ENCODE measurements at places on chromosomes 12 and 14.
A peak's percentile ranks its signal among the peaks of the same experiment; 100 is the strongest.

DNA sequence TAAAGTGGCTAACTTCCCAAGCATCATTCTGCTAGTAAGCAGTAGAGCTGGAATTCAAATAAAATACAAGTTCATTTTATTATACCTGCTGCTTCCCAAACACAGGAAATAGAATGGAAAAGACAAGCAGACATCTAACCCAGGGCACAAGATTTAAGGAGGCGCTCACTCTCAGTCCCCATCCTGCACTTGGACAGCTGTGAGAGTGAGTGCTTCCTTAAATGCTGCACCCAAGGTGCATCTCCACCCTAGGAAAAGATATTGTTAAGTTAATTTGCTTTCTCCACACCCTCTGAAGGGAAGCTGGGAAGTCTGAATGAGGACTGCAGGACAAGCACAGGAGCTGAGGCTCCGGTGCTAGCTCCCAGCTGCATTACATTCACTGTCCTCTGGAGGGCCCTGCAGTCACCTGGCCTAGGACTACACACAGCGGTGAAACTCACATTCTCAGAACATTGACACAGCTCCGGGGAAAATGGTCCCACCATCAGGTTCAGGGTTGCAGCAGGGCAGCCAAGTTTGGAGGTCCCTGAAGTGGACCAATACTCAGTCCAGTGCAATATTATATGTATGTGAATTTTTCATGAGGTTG lies 14.2 kb downstream of the HEBP1 start:
- DNase-seq: peak; percentile 13

- DNase-seq: no peak
These were observed 115.0 kb upstream of the MDM1 start for GRCh38 chr12:68446901-68447796.

DNA sequence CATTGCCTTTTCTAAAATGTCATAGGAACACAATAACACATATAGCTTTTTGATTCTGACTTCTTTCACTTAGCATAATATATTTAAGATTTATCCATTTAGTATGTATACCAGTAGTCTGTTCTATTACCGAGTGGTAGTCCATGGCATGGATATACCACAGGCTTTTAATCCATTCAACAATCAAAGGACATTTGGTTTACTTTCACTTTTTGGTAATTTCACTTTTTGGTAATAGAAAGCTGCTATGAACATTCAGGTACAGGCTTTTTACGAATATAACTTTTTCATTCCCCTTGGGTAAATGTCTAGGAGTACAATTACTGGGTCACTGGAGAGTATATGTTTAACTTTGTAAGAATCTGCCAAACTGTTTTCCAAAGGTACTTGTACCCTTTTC lies 100.7 kb upstream of the PRICKLE1 start:
- no peak for DNase-seq

- no peak for DNase-seq
These were observed 58.3 kb upstream of the RFLNA start for GRCh38 chr12:124236625-124237031.

DNA sequence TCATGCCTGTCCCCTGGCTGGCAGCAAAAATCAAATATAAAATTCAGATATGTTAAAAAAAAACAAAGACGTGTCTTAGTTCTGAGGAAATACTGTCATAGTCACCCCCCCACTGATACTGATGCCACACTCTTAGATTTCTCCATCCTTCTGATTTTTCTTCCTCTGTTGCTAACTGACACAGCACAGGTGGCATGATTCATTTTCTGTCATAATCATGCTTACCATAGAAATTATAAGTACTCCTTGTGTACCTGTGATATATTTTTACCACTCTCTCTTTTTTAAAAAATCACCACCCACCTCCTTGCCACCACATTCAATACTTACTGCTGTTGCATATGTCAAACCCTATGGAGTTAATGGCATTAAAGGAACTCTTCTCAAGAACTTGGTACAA lies 209.2 kb downstream of the PPM1H start:
- no peak for DNase-seq

DNA sequence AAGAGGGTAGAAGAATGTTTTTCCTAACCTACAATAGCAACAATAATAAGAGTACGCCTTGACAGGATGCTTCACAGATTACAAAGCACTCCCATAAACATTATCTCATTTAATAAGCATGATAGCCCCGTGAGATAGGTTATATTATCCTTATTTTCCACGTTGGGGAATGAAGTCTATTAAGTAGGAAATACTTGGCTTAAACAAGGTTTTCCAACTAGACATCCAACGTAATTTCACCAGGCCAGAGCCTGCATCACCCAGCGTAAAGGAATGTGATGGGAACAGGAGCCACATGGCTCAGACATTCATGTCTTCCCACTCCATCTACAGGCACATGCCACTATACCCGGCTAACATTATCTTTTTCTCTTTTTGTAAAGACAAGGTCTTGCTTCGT lies 223.4 kb upstream of the AMIGO2 start:
- no peak for DNase-seq

- DNase-seq: no peak
These were observed 465.5 kb downstream of the PDZRN4 start for GRCh38 chr12:41653386-41654326.

- no peak for DNase-seq
These were observed 104.5 kb upstream of the MED13L start for GRCh38 chr12:116381744-116382685.

DNA sequence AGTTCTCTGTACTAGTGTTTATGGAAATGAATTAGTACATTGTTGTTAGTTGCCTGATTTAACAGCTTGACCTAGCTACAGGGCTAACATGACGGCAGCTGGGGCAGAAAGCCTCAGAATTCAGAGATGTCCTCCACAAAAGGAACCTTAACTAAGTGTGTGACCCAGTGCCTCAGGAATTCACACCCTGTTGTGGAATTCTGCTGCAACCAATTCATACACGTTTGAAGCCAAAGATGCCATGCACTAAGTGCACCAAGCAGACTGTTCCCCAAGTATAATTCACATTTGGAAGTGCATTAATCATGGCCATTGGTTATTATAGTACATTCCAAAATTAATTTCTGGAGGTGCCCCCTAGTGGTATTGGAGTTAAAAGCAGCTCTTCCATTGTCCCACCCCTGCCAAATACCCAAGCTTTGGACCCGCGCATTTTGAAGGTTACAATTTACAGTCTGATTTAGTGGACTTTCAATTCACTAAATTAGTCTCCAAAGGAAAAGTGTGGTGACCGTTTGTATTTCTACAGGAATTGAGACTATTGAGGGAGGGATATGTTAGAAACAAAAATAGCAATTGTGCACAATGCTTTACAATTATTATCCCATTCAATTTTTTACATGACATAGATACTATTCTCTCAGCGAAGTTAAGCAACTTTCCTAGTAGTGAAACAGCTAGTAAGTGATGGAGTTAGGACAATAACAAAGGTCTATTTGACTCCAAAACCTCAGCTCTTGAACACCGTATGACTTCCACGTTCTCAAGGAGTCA lies 85.9 kb downstream of the PAX9 start:
- no peak for DNase-seq

GRCh38 chr14:90103808-90104207 lies 42.0 kb downstream of the KCNK13 start:
- DNase-seq: no peak

DNA sequence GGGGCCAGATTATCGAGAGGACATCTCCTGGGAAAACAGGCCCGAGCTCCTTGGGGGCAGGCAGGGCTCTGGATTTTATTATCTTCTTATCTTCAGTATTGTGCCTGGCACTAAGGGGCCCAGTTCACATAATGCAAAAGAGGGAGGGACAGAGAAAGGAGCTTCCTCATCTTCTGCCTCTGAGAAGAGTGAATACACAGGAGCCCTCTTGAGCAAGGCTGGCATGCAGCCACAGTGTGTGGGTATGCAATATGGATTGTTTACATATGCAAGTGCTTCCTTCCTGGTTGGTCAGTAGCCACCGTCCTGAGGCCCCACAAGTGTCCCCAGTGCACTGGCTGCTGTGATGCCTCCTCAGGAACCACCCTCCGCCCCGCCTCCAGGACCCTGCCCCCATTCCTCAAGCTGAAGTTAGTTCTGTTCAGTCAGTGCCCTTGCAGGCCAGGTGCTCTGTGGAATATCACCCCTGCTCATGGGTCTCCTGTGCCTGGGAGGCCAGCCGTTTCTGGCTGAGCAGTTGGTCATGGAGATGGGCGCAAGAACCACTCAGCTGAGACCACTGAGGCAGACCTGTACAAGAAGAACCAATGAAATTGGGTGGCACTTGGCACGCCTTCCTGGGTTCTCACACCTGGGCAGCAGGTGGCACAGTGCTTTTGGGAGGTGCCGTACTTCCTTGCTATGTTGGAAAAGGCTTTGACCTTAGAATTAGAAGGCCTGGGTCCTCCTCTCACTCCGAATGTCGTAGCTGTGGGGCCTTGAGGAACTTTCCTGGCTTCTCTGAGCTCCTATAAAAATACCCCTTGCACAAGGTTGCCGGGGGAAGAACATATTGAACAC lies 35.1 kb upstream of the ACTN1 start:
- peak; percentile 13 for DNase-seq

DNA sequence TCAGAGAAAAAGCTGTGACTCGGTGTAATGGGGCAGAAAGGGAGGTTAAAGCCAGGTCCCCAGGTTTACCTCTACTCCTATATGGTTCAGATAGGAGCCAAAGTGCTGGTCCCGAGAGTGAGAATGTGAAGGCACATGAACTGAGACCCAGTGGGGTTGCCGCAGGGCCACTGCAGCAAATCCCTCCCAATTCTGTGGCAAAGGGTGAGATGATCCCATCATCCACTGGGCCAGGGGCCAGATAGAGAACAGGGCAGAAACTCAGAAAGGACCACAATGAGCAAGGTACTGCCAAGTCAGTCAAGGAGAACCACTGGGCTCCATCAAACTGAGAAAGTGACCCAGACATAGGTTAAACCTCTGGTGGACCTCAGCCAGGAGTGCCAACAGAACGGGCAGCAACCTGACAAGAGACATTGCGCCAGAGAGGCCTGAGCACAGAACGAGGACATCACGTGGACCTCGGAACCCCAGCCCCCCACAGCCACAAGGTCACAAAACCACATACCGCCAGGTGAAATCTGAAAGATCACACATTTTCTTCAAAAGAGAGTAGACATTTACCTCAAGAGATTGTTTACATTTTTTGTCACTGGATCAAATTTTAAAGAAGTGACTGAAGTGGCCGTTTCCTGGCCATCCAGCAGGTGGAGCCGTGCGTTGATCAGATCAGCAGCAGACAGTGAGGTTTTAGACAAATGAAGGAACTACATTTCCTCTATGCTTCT lies 20.5 kb upstream of the ITPR2 start:
- peak; percentile 74 for DNase-seq

DNA sequence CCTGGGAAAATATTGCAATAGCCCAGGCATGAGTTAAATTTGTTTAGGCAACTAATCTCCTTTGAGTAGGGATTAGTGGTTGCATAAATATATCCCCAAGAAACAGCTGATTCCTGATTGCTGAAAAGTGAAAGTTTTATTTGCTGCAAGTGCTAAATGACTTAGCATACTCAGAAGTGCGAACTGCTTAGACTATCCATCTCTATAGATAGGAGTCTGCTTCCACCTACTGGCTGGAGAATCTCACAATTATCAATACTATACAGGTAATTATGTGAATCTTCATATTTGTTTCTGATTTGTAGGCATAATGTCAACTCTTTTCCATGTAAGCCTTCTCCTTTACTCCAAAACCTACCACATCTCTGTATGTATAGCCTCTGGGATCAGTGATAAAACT lies 12.0 kb upstream of the SLCO1B3 start:
- no peak for DNase-seq

DNA sequence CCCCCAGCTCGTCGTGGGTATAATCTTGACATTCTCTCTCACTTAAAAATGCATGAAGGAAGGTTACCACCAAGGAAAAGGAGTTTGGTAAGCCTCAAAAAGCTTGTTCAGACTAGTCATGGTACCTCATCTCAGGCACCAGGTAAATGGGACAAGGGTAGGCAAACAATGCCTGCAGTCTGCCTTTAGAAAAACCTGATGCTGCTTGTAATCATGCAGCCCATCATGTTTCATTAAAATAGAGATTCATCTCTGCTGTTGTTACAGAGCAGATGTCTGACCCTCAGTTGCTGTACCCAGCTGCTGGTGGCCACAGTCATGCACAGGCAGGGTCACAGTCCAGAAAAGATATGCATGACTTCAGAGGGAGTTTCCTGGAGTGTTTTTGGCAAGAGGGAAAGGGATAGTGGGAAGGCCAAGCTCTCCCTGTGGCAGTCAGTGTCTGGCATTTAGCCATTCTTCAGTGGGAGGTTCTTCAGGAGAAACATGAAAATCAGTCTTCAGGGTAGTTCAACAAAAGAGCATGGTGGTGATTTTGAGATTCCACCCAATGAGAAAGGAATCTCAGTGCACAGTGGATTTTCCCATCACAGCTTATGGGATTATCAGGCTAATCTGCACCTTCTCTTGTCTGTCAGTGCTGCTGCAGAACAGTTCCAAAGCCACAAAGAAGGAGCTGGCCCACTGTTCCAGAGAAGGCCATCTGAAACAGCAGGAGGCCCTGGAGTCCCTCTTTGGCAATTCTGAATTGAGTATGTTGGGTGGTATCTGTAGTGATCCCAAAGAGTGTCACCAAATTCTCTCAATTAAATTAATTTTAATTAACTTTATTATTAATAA lies 202.7 kb upstream of the FRMD6 start:
- no peak for DNase-seq

DNA sequence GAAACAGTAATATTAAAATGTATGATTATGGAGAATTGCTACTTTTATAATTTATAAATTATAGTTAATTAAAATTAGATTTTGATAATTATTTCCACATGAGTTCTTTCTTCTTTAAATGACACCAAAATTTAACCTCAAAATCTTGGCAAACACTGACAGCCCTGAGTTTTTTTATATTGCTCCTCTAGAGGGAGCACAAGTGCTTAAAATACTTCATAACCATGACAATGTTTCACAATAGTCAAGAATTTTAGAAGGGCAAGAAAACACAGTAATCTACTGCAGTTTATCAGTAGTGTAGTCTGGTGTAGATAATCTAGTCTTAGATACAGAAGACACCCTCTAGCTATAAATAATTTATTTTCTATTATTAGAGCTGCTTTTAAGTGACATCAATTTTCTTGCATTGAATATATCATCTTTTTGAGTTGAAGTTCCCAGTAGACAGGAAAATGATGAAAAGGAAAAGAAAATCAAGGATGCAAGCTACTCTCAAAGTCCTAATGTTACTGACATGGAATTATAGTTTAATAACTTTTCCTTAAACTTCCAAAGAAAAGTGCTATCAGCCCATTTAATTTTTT lies 14.3 kb upstream of the PTGER2 start:
- no peak for DNase-seq

GRCh38 chr12:56803750-56804149 lies 40.6 kb downstream of the HSD17B6 start:
- no peak for DNase-seq
